ENCODE measurements at places on chromosomes 5 and 9.

DNA sequence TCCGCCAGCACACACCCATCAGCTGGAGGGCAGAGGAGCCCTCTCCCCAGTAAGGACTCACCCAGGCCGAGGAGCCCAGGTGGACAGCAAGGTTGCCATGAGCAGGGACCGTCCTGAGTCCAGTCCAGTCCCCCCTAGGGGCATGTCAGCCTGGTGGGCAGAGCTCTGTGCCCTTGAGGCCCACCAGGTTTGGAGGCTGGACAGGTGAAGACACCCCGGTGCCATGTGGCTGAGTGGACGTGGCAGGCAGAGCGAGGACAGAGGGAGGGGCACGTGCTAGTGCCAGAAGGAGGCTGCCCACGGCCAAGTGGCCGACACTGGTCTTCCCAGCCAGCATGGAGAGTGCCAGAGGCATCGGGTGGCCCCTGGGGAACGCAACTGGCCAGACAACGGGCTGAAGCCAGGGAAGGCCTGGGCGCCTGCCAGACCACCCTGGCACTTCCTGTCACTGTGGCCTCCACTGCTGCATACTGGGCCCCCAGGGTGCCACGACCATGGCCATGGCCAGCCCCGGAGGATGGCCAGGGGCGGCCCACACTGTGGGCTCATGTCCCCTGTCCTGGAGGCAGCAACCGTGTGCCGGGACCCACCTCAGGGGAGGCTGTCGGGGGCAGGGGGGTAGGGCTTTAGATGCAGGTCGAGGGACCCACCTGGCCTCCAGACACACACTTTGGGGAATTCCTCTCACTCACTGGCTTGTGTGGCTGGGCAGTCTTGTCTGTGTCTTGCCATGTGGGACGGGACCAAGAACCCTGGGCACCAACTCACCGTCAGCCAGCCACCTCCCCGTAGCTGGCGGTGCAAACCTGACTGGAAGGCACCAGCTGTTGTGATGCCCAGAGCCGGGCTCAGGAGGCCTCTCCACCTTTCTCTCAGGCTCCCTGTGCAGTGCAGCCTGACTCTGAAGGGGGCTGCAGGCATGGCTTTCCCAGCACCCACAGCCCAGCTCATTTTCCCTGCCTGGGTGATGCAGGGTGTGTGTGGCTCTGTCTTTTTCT lies 42.3 kb upstream of the LPCAT1 start:
- no peaks in the 10 kb centered on the region for H3K36me3 ChIP-seq
- DNase-seq: no peak
- no peak overlapping the region for H3K27ac ChIP-seq
- no peak overlapping the region for H3K4me3 ChIP-seq
- H3K27me3 ChIP-seq: peaks cover 19% of the 10 kb centered on the region

- peaks cover 17% of the 10 kb centered on the region for H3K27me3 ChIP-seq
- H3K4me1 ChIP-seq: no peaks in the 10 kb centered on the region
- no peaks in the 10 kb centered on the region for H3K36me3 ChIP-seq
- no peak overlapping the region for H3K27ac ChIP-seq
- no peak for DNase-seq
- H3K4me3 ChIP-seq: no peak overlapping the region
Measured at GRCh38 chr5:81187885-81188284, 45.2 kb upstream of the CKMT2 start.

- DNase-seq: peak; percentile 93
- no peak overlapping the region for H3K4me3 ChIP-seq
- H3K36me3 ChIP-seq: peaks cover 10% of the 10 kb centered on the region
- no peak overlapping the region for H3K27ac ChIP-seq
Measured at GRCh38 chr5:1508659-1509290, 15.0 kb downstream of the LPCAT1 start.

GRCh38 chr9:135926402-135927194 lies 19.3 kb upstream of the CAMSAP1 start:
- H3K4me3 ChIP-seq: no peak overlapping the region
- H3K4me1 ChIP-seq: peaks cover 15% of the 10 kb centered on the region
- peak; percentile 90 for DNase-seq

- no peaks in the 10 kb centered on the region for H3K27me3 ChIP-seq
- no peak overlapping the region for H3K4me3 ChIP-seq
- H3K27ac ChIP-seq: no peak overlapping the region
- peaks cover 12% of the 10 kb centered on the region for H3K4me1 ChIP-seq
Measured at GRCh38 chr5:144135113-144135762, 35.2 kb downstream of the YIPF5 start.

All from chondrocyte (in vitro differentiated cells).